Skin of body (tissue), 3 donors: ENCODE measurements at places on chromosomes 5 and 9. TPM values are rescaled to one million over a fixed set of nuclear protein-coding genes. Genes with fewer than 3 reads are reported as not detected.

SNAPC4 gene
- 5.7 TPM for total RNA-seq

ZSWIM6 gene
- 10.1 TPM for total RNA-seq

NEUROG1 gene
- not detected for total RNA-seq

GARIN3 gene
- total RNA-seq = not detected

PRRX2 gene
- 9.4 TPM for total RNA-seq

TSLP gene
- total RNA-seq = 0.59 TPM

PPP2R2B gene
- total RNA-seq = 2.2 TPM

DNA sequence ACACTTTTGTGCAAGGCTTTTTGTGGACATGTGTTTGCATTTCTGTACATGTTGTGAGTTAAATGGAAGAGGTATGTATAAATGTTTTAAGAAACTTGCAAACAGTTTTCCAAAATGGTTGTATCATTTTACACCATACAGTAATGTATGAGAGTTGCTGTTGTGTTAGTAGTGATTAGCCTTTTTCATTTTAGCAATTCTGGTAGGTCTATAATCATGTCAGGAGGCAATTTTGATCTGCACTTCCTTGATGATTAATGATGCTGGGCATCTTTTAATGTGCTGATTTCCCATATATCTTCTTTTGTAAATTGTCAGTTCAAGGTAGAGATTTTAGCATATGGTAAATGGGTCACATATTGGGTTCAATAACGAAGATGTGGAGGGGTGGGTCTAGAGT lies 87.3 kb downstream of the ANKRD18B start:
- DNase-seq = no peak

DNA sequence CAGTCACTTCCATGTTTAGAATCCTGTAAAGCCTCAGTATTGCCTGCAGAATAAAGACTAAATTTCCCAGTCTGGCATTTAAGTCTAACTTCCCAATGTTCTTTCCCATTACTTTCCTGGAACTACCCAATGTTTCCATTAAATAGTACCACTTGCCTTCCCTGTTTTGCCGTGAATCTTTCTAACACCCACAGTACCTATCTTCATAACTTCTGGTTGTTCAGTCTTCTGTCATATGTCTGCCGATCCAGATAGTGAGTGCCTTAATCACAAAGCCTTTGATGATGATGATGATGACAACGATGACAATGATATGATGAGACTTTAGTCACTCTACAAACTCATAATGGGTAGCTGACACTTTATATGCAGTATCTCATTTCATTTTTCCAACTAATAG lies 6.6 kb upstream of the HEMGN start:
- DNase-seq = no peak

DNA sequence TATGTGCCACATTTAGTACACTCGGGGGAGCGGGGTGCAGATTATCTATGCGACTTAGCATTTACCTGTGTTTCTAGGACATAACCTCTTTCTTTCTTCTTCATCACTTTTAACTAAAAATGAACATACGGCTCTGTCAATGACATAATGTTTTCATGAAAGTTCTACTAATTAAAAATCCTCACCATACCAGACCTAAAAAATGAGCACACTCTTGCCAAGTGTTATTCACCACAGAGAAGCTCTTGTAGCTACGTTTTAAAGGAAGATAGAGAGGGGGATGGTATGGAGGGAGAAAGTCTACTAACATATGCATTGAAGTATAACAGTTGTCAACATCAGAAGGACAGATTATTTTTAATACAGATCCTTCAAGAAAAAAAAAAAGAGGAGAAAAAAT lies 1.6 kb downstream of the CDH10 start:
- no peak for DNase-seq

DNA sequence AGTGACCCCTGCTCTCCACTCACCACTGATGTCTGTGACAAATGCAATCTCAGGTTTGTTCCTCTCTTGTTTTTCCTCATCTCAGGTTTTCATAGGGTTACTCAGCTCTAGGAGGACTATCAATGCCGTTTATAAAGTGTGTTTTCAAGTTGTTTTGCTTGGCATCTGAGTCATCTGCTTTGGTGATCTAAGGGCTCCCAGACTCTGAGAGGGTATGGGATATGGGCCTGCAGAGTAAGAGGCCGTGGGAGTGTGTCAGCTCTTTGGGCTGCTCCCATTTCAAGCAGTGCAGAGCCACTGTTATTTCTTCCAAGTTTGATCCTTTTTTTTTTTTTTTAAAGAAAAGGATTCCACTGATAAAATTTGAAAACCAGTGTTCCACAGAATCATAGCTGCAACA lies 46.3 kb downstream of the NNT start:
- no peak for DNase-seq

DNA sequence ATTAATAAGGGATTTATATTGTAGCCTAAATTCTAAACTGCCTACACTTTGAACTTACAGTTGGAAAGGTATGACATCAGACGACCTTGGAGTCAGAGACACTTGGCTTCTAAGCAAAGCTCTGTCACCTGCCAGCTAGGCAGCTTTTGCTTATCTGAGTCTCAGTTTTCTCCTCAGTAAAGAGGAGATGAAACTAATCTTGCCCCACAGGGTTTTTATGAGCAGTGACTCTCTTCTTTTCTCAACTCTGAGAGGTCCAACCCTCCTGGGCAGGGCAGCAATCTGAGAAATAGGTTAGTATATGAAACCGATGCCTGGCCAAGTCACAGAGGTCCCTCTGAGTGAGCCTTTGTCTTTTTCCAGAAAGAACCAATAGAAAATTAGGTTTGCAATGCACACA lies 53.9 kb downstream of the WDR36 start:
- no peak for DNase-seq

GRCh38 chr5:163505049-163505367 lies 411 bp upstream of the MAT2B start:
- DNase-seq = no peak

DNA sequence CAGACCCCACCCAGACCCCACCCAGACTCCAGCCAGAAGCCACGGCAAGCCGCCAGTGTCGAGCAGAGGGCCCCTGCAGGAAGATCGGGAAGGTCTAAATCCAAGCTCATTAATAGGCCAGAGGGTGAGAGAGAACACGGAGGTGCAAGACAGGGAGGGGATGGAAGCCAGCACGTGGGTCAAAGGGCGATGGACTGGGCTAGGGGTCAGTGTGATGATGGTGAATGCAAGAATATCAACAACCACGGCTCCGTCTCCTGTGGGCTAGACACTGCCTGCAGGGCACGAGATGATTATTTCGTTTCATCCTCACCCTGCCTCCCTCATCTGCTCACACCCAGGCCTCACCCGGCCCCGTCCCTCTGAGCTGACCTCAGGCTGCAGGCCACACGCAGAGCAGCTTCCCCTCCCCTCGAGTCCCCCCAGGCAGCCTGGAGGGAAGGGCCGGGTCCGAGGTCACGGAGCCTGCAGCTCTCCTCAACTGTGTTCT lies 122.0 kb downstream of the COL23A1 start:
- no peak for DNase-seq

GRCh38 chr5:52856564-52856963 lies 68.8 kb downstream of the ITGA1 start:
- DNase-seq = no peak

DNA sequence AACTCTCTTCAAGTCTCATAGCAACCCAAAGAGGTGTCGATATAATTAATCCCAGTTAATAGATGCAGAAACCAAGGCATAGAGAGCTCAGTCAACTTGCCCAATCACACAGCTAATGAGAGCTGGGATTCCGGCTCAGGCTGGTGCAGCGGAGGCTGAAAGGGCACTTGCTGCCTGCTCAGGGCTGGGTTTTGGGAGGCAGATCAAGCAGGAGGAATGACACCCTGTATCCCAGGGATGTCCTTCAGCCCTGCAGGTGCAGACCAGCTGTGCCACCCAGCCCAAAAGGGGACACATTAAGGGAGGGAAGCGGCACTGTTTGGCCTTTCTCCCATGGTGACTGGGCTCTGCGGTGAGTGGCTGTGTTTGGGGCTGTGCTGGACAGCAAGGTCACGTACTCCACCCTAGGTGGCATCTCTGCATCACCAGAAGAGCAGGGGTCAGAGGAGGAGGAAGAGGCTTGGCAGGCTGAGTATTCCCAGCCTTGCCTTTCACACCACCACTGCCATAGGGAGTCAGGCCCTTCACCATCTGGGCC lies 124.1 kb downstream of the MVB12B start:
- DNase-seq = no peak

- no peak for DNase-seq
Measured at GRCh38 chr5:114434396-114435219, 72.7 kb downstream of the KCNN2 start.

DNA sequence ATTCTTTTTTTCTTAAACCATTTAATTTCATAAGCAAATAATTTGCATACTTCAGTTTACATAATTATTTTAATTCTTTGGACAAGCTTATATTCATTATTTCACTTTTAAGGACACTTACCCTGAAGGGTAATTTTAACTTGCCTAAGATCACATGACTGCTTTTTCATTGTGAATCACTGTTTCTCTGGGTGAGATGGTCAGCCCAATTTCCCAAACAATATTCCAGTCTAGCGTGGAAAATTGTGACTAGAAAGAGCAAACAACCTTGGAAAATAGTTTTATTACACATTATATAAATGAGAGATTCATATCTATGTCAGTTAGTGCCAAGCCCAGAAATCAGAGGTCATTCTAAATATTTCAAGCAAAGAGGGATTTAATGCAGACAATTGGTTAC lies 21.4 kb upstream of the JAKMIP2 start:
- no peak for DNase-seq

DNA sequence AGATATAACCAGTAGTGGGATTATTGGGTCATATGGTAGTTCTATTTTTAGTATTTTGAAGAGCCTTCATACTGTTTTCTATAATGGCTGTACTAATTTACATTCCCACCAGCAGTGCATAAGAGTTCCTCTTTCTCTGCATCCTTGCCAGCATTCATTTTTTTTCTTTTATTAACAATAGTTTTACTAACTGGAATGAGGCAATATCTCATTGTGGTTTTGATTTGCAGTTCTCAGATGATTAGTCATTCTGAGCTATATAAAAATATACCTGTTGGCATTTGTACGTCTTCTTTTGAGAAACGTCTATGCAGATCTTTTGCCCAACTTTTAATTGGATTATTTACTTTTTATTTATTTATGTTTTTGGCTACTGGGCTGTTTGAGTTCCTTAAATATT lies 1579.3 kb upstream of the CDH6 start:
- DNase-seq = no peak
